SIG-M5 (cell line): ENCODE measurements at places on chromosomes 5 and 9.

DNA sequence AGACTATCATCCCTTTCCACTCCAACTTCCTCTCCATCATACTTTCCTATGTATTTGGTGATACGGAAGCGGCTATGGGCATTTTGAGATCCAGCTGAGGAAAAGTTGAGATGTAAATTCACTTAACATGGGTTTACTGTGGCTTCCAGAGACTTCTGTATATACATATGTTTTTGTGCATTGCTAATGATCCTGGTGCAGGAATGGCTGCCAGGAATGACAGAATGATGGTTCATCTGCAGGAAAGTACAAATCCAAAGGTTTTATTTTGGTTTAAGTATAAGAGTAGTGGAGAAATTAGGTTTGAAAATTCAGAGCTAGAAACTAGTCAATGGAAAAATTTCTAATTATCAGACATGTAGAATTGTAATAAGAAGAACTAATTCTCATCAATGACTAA is 95.0 kb upstream of the PAM start:
- DNase-seq: no peak

DNA sequence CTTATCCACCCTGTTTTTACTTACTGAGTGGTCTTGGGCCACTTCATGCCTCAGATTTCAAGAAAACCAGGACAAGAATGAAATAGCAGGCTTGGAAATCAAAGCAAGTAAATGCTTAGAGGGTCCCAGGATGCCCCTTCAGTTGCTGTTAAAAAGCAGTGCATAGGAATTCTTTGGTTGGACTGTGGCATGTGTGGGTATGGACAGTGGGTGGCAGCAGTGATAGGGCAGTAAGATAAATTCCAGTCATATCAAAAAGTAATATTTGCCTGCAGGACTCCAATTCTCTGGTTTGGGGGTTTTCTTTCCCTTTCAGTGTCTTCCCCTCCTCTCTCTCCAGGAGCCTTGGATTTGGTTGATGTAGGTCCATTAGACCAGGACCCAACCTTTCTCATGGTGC is 306.7 kb upstream of the CLINT1 start:
- DNase-seq: no peak

- no peak for DNase-seq
Observed at GRCh38 chr5:5126444-5126843, 13.7 kb upstream of the ADAMTS16 start.

- DNase-seq: no peak
Observed at GRCh38 chr5:139051392-139051791, 146.8 kb downstream of the SIL1 start.

- DNase-seq: no peak
Observed at GRCh38 chr9:97704851-97705250, 7.7 kb upstream of the XPA start.

DNA sequence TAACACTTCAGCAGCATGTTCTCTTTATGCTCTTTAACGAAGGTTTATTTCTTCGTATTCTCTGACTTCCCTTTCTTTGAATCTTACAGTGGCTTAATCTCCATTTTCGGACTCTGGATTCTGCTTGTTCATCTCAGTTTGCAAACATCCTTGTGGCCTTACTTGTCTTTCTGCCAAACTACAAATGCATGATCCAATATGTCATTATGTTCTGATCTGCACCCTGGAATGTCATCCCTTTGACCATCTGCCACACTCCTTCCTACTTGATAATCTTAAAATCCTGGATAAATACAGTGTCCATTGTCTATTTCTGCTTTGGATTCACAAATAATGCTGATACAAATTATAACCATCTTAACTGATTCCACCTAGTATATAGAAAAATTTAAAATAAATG is 499.2 kb downstream of the CDH18 start:
- DNase-seq: no peak

- DNase-seq: no peak
Observed at GRCh38 chr5:106876665-106877194, 794.0 kb downstream of the EFNA5 start.

DNA sequence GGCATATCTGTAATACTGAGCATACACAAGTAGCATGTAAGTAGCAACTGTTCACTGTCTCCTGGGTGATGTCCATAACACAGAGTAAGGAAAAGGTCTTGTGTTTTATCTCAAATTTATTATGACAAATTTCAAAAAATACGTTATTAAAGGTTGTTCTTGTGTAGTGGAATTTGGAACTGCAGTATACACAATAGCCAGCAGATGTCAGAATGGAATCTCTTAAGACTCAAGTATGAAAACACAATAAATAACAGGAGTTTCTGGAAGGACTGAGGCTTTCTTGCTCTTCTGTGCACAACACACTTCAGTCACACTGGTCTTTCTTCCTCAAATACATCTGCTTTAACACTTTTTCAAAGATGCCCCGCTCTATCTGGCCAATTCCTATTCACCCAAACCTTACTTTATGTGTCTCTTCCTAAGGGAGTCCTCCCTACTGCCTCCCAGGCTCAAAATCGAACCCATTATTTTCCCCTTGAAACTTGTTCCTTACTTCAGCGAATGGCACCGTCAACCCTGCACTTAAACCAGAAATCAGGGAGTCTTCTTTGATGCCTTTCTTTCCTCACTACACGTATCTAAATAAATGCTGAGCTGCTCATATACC is 6.5 kb upstream of the FBXO10 start:
- DNase-seq: no peak

DNA sequence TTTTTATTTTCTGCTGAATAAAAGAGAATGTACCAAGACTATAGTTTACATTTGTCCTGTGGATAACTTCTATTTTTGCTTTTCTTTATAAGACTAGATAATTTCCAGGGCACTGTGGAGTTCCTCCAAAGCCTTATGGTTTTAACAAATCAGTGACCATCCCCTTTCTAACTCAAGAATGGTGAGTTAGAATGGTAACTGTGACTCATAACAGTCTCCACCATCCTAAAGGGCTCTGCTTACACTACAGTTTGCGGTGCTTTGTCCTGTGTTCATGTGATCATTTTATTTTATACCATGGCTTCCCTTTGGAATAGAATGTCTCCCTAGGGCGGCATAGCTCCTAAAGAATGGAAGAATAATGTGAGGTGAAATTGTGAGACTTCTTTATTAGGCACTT is 30.2 kb downstream of the WDR36 start:
- DNase-seq: no peak

DNA sequence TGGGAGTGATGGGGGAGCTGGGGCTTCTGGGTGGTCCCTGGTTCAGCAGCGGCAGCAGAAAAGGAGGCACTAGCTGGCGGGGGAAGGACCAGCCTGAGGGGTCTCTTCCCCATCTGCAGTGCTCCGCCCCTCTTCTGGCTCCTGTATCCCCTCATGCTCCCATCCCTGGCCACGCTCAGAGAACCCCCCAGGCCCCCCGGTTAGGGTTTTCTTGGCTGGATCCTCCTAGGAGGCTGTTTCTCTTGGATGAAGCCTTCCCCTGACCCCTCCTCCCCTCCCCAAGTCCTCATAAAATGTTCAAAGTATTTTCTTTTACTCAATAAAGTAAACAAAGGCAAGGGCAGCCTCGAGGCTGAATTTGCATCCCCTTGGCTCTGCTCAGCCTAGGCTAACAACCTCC is 60.8 kb downstream of the FGF18 start:
- DNase-seq: no peak

- DNase-seq: no peak
Observed at GRCh38 chr9:76521244-76521681, 62.3 kb downstream of the GCNT1 start.

DNA sequence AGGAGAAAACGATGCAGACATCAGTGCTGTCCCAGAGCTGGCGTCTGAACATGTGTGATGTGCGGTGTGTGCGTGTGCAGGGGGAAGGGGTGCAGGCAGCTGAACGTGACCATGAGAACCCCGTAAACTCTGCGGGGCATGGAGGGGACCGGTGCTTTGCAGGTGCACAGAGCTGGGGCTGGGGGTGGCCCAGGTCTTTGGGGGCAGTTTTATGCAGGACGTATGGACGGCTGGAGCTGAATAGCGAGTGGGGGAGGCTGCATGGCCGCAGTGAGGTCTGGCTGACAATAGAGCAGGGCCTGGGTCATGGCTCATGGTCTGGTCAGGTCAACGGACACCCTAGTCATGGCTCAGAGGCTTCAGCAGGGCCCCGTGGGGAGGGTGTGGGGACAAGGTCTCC is 3.3 kb upstream of the EXOC3 start:
- DNase-seq: no peak

GRCh38 chr5:158589939-158590338 is 509.8 kb downstream of the EBF1 start:
- no peak for DNase-seq

GRCh38 chr5:67310169-67310568 is 113.6 kb upstream of the CD180 start:
- no peak for DNase-seq

- DNase-seq: no peak
Observed at GRCh38 chr9:7303907-7304626, 495.5 kb downstream of the DMAC1 start.

- peak; percentile 78 for DNase-seq
Observed at GRCh38 chr5:69152731-69153130, 14.2 kb upstream of the CCNB1 start.

DNA sequence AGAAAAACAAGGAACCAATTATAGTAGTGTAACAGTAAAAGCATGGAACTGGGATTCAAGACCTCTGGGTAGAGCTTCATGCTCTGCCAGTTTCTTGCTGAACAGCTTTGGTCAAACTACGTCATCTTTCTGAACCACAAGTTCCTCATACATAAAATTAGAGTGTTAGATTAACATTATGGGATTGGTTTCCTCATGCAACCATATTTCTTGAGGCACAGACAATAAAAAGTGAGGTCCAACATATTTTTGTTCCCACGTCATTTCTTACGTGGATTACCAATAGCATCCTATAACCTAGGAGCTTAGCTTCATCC is 354.8 kb downstream of the TMEM232 start:
- DNase-seq: no peak

- no peak for DNase-seq
Observed at GRCh38 chr9:73081979-73082657, 69.5 kb upstream of the ANXA1 start.

DNA sequence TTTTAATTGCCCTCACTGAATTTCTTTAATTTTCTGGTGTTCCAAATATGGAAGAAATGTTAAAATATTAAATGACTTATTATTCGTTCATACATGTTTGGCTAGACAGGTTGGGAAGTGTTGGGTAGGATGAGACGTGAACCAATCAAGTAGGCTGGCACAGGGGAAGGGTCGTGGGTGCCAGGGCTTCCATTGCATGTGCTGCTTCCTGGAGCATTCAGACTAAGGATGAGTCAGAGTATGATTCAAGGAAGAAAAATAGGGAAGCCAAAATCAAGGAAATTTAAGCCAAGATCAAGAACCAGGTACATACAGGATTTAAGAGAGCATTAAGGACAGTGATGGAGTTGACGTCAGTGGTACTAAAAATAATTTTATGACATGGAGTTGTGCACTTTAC is 2068.0 kb downstream of the MAT2B start:
- no peak for DNase-seq

DNA sequence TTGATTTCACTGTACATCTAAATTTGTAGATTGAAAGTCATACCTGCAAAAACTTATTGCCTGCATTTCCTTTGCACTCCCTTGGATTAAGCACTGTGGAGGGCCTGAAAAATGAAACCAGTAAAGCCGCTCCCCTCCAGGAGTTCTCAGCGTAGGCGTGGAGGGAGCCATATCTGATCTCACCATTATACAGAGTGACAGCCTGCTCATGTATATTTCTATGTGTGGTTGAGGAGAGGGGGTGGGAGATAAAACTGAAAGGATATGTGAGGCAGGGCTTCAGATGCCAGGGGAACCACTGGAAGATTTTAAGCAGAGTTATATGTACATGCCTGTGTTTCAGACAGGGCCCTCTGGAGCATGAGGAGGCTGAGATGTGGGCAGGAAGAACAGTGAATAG is 303.0 kb downstream of the MSX2 start:
- no peak for DNase-seq
